Panc1 (cell line): ENCODE measurements at places on chromosomes 5 and 9. TPM values are rescaled to one million over a fixed set of nuclear protein-coding genes. Genes with fewer than 3 reads are reported as not detected.
A peak's percentile ranks its signal among the peaks of the same experiment; 100 is the strongest.

GRCh38 chr9:19386502-19387044 is 6.5 kb upstream of the RPS6 start:
- no peak for DNase-seq

DNA sequence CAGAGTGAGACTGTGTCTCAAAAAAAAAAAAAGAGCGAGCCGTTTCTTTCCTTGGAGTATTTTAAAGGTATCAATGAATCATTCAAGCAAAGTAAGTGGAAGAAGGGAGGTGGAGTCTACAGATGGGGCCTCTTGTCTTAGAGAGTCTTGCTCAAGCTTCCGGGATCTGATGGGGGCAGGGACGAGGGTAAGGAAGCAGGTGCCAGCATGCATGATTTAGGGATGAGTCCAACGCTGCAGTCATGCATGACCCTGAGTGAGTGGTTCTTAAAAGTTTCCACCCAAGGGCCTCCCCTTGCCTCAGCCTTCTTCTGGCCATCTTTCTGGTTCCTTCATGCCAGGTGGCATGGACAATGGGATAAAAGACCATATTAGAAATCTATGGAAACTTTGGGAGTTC is 79.6 kb downstream of the MYO10 start:
- peak; percentile 39 for DNase-seq

The ABO gene
- 0.10 TPM for total RNA-seq

The SH3RF2 gene
- 23.1 TPM for total RNA-seq
